ENCODE measurements at places on chromosomes 4 and X.

- DNase-seq, result no peak
Observed at GRCh38 chr4:87938746-87939145, 36.8 kb upstream of the SPP1 start.

DNA sequence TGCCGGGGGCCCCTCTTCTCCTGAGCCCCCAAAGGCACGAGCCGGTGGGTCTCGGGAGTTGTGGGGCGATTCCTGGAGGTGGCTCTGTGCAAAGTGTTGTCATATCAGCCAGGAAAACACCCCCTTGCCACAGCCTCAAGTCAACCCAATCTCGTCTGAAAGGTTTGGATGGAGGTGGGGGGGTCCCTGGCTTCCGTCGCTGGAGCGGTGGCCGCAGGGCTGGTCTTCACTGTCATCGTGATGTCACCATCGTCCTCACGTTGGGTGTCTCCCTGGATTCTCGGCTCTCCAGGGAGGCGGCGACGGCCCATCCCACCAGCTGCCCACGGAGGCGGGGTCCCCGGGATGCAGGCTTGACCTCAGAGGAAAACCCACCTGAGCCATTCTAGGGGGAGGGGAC, 38.3 kb upstream of the PPP2R3B start:
- DNase-seq, result no peak

DNA sequence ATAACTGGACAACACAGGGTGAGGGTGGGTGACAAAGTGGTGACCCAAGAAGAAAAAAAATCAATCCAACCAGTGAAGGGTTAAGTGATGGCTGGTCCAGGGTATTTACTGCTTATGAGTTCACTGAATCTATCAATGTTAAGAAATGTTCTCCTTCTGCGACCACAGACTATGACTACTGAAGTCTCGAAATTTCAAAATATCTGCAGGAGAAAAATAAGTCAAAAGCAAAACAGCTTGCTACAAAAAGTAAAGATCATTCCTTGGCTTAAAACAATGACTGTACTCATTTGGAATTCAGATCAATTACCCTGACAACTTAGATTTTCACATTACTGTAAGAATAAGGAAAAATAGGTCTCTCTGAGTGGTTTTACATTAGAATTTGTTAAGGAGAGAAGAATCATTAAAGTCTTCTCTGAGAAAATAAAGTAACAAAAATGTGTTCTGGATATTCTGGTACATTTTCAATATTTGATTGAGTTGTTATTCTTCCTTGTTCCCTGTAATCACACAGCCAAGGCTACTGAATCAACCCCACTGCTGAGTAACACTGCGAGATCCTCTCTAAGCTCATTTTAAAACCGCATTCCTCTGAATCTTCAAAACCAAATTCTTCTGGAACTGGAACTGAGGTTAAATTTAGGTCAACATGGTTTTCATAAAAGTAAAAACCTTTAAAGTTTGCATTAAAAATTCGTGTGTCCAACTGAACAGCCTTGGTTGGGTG, 22.7 kb downstream of the SMPX start:
- no peak for DNase-seq

- no peak for DNase-seq
Observed at GRCh38 chrX:6989858-6990257, 157.7 kb upstream of the STS start.

- no peak for DNase-seq
Observed at GRCh38 chr4:140955641-140956040, 177.6 kb downstream of the RNF150 start.

DNA sequence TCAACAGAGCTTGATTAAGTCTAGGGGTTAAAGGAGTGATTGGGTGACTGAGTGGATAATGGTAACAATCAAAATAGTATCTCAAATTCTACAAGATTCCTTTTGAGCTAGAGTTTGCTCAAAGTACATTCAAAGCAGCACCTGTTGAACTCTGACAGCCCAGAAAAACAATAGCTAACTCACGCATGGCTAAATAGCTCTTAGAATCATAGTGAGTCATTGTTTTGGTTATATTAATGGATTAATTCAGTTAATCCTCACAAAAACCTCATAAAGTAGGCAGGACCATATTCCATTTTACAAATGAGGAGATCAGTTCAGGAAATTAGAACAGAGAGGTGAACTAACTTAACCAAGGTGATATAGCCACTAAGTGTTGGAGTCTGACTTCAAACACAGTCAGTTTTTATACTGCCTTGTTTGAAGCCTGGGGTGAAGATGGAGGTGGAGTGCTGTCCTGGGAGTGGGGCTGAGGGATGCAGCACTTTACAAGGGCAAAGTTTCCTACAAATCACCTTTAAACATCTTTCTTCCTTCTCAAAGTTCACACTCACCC, 35.9 kb upstream of the PPM1K start:
- DNase-seq, result no peak

GRCh38 chr4:11769434-11769833, 340.7 kb upstream of the HS3ST1 start:
- DNase-seq, result no peak

DNA sequence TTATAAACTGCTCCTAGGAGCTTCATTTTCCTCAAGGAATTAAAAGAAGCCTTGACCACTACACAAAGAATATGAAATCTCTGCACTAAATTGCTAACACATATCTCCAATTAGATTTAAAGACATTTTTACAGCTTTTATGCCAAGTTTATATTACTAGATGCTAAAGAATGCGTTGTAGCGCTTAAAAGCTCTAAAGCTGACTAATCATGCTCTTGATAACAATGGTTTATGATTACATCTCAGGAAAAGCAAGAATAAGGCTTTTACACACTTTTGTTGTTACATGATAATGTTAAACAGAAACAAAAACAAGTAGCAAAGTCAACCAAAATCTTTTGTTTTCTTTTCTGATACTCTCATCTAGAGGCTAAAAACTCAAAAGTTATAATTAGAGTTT, 44.7 kb downstream of the SLC10A7 start:
- DNase-seq, result no peak

DNA sequence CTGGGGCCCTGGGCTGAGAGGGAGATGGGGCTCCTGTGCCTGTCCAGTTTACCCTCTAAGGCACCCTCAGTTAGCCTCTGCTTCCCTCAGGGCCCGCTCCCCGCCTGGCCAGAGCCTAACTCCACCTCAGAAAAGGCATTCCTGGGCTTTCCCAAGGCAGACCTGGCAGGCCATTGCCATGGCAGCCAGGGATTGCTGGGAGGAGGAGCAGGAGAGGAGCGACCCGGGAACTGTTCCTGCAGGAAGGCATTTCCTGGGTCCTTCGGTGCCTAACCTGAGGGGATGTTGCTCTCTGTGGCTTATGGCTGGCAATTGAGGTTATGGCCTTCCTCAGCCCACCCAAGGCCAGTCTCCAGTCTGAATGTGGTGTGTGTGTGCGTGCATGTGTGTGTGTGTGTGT, 131.3 kb downstream of the PJA1 start:
- peak; percentile 1 for DNase-seq

- no peak for DNase-seq
Observed at GRCh38 chr4:108044951-108045686, 55.4 kb downstream of the HADH start.

DNA sequence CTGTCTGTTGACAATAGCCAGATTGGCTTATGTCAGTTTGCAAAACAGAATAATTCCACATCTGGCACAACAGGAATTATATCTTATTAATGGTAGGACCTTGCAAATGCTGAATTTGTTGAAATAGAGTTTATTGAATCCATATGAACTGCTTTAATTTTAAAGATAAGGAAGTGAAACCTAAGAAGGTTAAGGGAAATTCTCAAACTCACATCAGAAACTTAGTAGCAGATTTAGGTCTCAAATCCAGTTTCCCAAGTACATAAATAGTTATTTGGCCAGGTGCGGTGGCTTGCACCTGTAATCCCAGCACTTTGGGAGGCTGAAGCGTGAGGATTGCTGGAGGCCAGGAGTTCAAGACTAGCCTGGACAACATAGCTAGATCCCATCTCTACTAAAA, 117.1 kb downstream of the HNRNPD start:
- no peak for DNase-seq

DNA sequence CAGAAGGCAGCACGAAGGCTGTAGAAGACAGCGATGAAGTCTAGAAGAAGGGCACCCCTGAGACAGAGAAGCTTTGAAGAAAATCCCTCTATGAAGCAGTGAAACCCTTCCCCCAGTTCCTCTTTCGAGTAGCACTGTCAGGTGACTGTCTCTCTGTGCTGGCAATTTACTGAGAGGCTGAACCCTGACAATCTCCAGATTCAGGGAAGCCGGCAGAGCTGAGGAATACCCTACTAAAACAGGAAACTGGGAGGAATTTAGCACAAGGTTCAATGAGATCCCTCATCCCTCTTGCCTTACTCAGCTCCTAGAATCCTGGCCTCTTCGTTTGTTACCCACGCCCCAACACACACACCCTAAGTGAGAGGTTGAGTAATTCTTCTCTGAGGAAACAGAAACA, 239.7 kb upstream of the NOCT start:
- no peak for DNase-seq

- no peak for DNase-seq
Observed at GRCh38 chrX:29587107-29587506, 628.3 kb upstream of the MAGEB2 start.

- no peak for DNase-seq
Observed at GRCh38 chr4:189809839-189810238, 130.8 kb upstream of the FRG1 start.

DNA sequence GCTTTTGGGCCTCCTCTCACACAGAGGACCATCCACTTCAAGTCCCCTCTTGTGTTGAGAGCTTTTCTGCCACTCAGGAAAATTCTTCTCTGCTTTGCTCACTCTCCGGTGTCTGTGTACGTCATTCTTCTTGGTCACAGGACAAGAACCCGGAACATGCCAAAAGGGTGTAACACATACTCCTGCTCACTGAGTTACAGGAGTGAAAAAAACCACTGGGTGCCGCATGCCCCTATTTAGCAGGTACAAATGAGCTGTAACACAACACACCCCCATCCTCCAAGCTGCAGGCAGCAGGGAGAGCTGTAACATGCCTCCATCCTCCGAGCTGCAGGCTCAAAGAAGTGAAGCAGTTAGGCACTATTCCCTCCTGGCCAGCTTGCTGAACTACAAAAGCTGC, 13.0 kb upstream of the CXCL2 start:
- no peak for DNase-seq

DNA sequence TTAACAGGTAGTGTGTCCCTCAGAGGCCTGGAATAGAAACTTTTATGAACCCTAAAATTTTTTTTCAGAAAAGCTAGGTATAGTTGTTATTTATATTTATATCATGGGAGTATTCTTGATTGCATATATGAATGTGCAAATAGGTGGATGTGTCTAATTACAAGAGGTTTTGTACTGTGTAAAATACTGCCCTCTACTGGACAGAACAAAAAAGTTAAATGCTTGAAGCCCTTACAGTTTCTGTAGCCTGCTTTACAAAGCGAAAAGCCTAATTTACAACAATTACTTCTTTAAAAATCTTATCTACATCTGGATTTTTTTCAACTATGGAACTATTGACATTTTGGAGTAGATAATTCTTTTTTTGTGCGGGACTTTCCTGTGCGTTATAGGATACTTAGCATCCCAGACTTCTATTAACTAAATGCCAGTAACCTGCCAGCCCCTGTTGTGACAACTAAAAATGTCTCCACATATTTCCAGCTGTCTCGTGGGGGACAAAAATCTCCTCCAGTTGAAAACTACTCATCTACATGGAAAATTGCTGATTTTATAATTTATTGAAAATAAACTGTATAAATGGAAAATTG, 35.1 kb downstream of the ENPEP start:
- DNase-seq, result peak; percentile 17

DNA sequence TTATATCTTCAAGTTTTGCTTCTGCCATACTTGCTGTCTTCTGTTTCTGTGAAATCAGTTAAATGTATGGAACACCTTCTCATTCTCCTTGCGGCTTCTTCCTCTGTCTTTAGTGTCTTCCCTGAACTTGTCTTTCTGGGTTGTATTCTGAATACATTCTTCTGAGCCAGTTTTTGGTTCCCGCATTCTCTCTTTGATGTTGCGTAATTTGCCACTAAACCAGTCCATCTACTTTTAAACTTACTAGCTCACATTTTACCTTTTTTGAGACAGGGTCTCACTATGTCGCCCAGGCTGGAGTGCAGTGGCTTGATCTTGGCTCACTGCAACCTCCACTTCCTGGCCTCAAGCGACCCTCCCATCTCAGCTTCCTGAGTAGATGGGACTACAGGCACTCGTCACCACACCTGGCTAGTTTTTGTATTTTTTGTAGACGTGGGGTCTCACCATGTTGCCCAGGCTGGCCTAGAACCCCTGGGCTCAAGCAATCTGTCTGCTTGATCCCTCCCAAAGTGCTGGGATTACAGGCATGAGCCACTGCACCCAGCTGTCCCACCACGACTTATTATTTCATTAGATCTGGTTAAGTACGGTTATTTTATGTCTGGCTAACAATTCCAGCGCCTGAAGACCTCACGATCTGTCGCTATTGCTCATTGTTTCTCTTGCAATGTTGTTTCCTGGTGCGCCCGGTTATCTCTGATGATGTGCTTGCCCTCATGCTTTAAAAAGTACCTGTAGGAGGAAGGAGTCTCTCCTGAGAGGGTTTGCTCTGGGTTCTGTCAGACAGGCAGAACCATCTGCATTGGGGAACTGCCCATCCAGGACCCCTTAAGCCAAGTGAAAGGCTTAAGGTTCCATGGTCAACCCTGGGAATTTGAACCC, 9.8 kb upstream of the FAM3A start:
- DNase-seq, result no peak

GRCh38 chr4:78667325-78667724, 108.8 kb upstream of the BMP2K start:
- no peak for DNase-seq

DNA sequence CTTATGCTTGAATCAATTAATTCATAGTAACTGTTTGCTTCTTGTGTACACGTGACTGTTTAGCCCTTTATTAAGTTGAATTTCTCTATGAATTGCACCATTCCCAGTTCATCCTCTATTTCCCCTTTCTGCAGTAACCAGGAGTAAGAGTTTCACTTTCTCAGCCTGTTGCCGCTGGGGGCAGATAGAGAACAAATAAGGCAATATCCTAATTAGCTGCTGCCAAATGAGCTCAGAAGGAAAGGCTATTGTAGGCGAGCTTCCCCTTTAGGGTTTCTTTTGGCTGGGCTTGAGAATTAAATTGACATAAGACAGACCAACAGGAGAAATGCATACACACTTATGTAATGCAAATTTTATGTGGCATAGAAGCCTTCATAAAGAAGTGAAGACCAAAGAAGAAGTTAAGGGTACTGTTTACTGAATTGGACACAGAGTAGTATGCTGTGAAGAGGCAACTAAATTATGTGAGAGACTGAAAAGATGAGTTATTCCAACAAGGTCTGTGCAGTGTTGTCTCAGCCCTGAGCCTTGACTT, 1594.7 kb downstream of the TECRL start:
- DNase-seq, result no peak

DNA sequence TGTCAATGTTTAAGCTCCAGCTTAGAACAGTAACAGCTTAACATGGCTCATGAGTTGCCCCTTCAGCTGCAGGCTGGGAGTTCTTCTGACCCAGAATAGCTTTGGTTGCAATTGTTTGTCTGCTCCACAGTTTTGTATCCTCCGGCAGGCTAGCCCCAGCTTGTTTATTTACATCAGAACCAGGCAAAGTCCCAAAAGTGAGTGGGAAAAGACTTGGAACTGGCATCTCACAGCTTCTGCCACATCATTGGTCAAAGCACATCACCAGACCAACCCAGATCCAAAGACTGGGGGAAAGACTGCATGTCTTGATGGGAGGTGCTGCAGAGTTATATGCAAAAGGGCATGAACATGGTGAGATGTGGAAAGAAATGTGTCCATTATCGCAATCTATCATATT, 231.2 kb upstream of the CPEB2 start:
- DNase-seq, result no peak

- DNase-seq, result no peak
Observed at GRCh38 chrX:120560405-120560841, 339 bp downstream of the CUL4B start.

GRCh38 chr4:147714575-147715401, 17.1 kb upstream of the ARHGAP10 start:
- DNase-seq, result peak; percentile 60

- DNase-seq, result no peak
Observed at GRCh38 chr4:140901736-140902336, 145.7 kb upstream of the TBC1D9 start.

Measured in AG08396 (cell line).